ENCODE measurements at places on chromosomes 6 and 20.

GRCh38 chr6:128395188-128395587, 125.2 kb downstream of the PTPRK start:
- DNase-seq = no peak

DNA sequence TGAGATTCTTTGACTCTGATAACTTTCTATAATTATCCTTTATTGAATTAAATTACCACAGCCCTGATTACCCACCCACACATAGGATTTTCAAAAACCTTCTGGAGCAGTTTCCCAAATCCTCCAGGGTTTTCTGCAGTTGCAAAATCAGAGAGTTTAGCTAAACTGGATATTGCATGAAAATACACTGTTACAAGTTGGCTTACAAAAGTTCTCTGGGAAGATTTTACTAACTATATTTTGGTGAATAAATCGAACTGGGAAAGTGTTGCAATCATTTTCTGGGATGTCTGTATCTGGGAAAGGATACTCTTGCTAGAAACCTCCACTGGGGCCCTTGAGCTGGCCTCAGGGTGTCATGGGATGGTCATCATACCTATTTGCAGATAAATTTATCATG, 97.6 kb upstream of the STMND1 start:
- DNase-seq = no peak

- no peak for DNase-seq
Observed at GRCh38 chr6:34207695-34208443, 28.8 kb upstream of the HMGA1 start.

DNA sequence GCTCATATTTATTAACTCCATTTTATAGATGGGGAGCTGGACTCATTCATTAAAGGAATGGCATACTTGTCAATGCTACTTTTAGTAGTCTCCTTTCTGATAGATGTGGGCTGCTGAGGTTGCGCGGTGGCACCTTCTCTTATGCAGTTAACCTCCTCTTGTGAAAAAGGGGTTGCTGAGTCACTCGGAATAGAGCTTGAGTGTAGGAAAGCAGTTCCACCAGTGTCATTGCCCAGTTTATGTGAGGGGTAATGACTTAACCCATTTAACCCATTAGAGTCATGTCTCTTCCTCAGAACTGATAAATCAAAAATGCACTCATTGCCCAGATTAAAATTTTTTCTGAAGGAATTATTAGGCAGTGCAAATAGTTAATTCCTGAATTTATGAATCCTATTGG, 6.3 kb downstream of the MAPK14 start:
- no peak for DNase-seq

DNA sequence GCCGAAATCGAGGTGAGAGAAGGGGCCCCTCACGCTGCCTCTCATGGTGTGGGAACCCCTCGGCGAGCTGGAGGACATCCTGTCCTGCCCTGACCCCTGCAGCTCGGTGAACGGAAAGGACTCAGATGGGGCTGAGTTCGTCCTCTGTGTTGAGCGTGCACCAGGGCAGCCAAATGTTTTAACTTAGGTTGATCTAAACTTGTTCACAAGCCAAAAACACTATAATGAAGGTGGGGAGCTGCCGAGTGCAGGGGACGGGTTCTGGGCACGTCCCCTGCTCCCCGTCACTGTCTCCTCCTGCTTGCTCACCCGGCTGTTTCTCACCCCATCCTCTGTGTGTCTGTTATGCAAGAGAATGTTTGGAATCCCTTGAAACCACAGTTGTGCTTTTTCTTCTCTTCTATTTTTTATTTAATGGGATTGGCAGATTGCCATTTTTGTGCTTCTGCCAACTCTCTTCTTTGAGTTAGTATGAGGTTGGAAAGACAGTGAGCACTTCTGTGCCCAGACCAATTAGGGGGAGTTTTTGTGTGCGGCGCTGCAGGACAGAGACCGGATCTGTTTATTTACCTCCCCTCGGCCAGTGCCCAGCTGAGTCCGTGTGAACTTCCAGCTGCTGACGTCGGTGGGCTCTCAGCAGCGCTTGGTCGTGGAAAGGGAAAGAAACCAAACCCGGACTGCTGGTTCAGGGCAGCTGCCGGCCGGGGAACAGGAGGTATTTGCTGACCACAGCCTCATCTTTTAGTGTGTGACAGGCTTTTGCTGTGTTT, 158.1 kb downstream of the DTNBP1 start:
- DNase-seq = no peak

- DNase-seq = no peak
Observed at GRCh38 chr6:35727231-35727934, 9.4 kb upstream of the ARMC12 start.

GRCh38 chr6:150176659-150177058, 33.8 kb downstream of the PPP1R14C start:
- DNase-seq = no peak

DNA sequence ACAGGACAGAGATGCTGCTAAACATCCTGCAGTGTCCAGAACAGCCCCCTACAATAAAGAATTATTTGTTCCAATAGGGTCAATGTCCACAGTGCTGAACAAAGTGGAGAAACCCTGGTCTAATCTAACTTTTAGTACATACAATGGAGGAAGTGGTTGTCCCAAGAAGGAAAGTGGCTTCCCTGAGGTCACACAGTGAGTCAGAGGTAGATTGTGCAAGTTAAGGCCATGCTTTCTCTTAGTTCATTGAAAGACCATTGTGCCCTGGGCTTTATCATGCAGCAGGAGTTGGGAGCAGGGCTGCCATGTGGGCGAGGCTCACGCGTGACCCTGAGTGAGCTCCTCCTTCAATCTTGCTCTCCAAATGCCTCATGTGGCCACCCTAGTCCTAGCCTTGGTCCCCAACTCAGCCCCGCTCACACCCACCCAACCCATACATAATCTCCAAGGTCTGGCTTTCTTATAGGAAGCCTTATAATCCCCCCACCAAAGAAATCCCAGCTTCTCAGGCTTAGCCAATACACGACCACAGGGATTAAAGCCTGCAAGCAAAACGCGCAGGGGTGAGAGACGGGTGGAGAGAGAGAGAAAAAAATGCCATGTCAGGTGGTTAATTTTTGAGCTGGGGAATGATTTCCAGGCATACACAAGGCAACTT, 19.9 kb downstream of the SLC13A3 start:
- DNase-seq = no peak

- DNase-seq = no peak
Observed at GRCh38 chr6:120903836-120904235, 430.4 kb downstream of the TBC1D32 start.

DNA sequence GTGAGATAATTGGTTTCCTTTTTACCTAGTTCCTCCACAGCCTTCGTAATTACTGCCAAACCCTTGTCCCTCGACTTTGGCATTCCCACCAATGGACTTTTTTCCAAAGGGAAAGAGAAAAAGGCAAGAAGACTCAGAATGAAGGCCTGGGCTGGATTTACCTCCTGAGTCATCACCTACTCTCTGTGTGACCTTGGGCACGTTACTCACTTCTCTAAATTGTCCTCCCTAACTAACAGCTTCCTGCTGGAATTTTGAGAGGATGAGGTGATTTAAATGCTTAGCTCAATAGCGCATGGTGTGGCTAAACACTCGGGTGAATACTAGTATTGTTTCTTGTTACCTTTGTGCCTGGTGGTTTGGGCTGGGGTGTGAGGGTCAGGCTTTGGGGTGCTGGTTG, 146.6 kb downstream of the DHX35 start:
- no peak for DNase-seq

DNA sequence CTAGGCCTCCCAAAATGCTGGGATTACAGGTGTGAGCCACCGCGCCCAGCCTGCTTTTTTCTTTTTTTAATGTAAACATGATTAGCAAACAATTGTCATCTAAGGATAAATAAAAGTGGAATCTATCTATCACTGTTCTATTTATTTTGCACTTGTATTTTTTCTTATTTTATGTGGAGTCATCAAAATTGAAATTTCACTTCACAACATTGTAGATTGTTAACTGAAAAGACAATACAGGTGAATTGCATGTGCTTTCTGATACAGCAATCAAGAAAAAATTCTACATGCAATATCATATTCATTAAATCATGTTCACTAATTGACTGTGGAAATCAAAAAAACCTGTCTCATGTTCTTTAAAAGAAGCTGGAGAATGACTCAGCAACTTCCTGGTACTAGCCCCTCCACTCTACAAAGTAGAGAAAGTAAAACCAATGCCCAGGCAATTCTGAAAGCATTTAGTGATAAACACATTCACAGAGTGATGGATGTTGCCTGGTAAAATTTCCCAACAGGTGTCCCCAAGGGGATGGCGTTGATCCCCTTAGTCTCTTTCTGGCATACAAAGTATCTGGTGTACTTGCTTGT, 10.7 kb upstream of the RFX6 start:
- no peak for DNase-seq

GRCh38 chr20:19743640-19743995, 14.4 kb upstream of the RIN2 start:
- no peak for DNase-seq

GRCh38 chr20:25081730-25082497, at the start of gene VSX1:
VSX1 (minus strand) TSS chr20:25082141; CDS start chr20:25082096, 45 bp downstream.
- DNase-seq = no peak

- DNase-seq = no peak
Observed at GRCh38 chr20:9353916-9354276, 160.5 kb upstream of the LAMP5 start.

GRCh38 chr6:45293306-45293705, 34.8 kb upstream of the RUNX2 start:
- DNase-seq = no peak

GRCh38 chr6:63597141-63598048, 25.1 kb downstream of the LOC128125822 start:
- no peak for DNase-seq

- no peak for DNase-seq
Observed at GRCh38 chr6:138652824-138653223, 120.7 kb upstream of the CCDC28A start.

DNA sequence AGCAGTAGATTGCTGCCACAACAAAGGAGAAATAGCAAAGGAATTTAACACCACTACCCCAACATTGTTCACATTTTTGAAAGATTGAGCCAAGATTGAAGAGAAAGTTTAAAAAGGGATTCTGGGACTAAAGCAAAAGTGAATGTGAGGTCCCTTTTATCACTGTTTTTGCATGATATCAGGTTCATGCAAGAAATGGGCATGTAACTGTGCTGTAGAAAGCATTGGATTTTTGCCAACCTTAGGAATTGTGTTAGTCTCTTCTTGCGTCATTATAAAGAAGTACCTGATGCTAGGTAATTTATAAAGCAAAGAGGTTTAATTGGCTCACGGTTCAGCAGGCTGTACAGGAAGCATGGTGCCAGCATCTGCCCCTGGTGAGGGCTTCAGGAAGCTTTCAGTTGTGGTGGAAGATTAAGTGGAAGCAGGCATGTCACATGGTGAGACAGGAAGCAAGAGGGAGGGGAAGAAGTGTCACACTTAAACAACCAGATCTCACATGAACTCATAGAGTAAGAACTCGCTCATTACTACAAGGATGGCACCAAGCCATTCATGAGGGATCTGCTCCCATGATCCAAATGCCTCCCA, 4.6 kb upstream of the GJB7 start:
- no peak for DNase-seq

DNA sequence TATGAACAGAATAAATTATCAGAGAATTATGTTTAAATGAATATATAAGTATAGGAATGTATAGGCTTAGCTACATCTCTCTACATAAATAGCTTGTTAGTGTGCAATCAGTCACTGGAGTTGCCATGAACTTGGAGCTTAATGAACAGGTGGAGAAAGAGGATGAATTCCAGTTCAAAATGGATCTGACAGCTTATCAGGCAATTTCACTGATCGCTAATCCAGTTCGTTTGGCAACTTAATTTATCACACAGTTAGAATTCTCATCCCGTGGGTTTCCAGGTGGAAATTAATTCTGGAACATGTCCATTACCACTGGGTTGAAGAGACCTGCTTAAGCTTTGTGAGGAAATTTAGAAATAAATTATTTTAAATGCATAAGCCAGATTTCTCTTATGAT, 118.1 kb downstream of the MACROD2 start:
- no peak for DNase-seq

- no peak for DNase-seq
Observed at GRCh38 chr20:3430376-3431069, 23.1 kb upstream of the DNAAF9 start.

DNA sequence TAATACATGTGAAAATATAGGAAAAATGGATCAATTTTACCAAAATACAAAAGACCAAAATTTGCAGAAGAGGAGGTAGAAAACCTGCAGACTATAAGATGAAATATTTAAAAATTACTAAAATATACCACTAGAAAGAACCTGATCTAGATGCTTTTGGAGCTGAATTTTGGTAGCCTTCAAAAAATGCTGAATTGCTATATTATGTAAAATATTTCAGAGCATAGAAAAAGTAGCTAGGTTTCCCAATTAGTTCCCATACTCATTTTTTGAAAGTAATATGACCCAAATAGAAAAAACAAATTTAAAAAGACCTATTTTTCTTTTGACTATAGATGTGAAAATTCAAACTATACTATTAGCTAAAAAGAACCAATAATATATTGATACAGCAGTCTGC, 3.6 kb upstream of the EPPIN start:
- DNase-seq = no peak

- no peak for DNase-seq
Observed at GRCh38 chr20:4867051-4867450, 134.3 kb downstream of the SLC23A2 start.

DNA sequence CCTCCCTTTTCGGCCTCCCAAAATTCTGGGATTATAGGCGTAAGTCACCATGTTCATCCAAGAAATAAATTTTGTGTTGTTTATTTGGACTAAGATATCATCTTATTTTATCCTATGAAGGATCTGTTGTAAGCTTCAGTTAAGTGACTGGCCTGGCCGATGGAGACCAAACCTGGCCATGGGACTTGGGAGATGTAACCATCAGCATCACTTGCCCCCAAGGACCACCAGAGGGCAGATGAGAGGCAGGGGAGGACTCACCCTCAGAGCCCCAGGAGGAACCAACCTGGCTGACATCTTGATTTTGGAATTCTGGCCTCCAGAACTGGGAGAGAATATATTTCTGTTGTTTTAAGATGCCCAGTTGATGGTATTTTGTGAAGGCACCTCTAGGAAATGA, 266.7 kb downstream of the CDH26 start:
- DNase-seq = no peak

- no peak for DNase-seq
Observed at GRCh38 chr6:79375635-79376337, 141.3 kb upstream of the HMGN3 start.

GRCh38 chr20:45487231-45487635, 17.7 kb downstream of the WFDC2 start:
- no peak for DNase-seq

DNA sequence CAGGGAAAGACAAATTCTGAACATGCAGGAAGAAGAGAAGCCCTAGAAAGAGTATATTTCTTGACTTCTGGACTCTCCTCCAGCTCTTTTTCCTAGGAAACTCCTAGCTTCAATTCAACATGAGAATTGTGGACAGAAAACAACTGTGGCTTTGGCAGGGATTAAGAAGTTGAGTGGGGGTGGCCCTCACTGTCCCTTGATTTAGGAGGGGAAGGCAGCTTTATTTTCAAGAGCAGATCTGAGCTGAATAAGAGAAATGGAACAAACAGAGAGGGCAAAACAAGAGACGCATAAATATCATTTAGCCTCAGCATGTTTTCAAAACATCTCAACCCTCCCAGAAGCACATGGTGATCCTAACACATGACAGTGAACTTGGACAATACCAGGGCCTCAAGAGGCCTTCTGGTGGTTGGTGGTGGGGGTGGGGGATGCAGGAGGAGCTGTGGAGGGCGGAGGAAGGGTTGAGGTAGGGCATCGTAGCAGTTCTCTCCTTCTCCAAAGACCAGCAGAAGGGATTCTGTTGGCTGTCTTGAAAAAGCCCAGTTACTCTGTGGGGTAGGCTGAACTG, 21.1 kb upstream of the TAGAP start:
- no peak for DNase-seq

- DNase-seq = no peak
Observed at GRCh38 chr6:111985202-111985731, 68.6 kb upstream of the CCN6 start.

GRCh38 chr6:12138936-12139335, 126.8 kb downstream of the HIVEP1 start:
- no peak for DNase-seq

Data from activated CD8-positive, alpha-beta memory T cell treated with anti-CD3 and anti-CD28 coated beads for 1 hour (primary cell).